ENCODE measurements at places on chromosomes 3 and 15.

DNA sequence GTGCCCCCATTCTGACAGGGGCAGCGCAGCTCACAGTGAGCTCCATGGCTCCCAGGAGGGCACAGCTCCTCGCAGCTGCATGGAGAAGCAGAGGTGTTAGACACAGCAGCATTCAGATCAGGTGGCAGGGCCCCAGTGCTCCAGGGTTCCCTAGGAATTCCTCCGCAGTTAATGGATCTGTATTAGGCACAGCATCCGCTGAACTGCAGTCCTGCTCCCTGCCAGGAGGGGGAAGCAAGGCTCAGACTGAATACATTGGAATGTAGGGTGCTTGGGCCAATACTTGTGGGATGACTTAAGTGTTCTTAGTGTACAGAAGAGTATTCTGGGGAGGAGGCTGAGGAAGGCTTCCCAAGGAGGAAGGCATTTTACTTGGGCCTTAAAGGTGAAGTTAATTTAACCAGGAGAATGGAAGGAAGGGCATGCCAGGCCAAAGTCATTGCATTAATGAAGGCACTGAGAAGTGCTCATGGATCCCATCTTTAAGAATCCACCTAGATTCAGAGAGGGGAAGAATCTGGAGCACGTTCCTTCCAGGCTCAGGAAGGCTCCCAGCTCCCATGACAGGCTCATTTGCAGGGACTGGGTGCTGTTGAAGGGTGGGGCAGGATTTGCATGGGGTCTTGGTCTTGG is 111.6 kb downstream of the RAB11A start:
- no peak for DNase-seq

GRCh38 chr3:177893331-177893730 is 642.9 kb upstream of the KCNMB2 start:
- DNase-seq = no peak

- no peak for DNase-seq
These were observed 54.4 kb downstream of the WWTR1 start for GRCh38 chr3:149603126-149604074.

DNA sequence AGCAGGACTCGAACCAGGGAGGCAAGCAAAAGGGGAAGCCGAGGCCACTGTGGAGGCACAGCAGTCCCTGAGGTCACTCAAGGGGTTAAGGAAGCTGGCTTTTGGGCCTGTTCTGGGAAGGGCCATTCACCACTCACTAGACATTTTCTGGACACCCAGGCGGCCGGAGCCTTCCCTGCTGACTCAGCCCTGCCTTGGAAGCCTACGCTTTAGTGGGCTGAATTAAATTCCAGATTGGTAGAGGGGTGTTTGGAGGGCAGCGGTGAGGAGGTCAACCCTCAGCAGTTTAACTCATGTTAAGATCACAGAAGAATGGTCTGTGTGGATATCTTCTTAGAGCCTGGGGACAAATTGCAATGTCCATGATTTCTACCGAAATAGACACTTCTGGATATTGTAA is 152.8 kb downstream of the GABRG3 start:
- DNase-seq = no peak

DNA sequence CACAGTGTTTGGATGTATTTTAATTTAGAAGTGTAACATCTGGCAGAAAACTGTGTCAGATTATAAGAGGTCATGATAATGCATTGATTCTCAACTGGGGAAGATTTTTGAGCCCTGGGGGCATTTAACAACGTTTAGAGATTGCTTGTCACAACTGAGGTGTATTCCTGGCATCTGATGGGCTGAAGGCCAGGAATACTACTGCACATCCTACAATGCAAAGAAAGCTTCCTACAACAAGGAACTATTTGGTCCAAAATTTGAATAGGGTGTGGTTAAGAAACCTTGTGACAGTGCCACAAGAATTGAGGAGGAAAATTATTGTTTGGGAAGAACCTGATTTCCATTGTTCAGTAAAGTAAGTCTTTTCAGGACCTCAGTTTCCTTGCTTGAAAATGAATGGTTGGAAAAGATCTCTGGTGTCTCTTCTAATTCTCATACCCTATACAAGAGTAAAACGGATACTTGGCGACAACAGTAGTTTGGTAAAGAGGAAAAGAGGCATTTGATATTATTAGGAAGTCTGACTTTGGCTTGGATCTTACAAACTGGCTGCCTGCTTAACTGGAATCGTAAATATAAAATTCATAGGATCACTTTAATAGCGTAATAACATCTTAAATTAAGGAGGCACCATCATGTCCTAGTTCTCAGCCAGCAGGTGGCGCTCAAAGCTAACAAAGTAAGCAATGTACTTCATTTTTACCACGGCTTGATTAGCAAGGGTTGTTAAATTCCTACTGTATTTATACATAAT is 4.3 kb downstream of the DAZL start:
- peak; percentile 59 for DNase-seq

DNA sequence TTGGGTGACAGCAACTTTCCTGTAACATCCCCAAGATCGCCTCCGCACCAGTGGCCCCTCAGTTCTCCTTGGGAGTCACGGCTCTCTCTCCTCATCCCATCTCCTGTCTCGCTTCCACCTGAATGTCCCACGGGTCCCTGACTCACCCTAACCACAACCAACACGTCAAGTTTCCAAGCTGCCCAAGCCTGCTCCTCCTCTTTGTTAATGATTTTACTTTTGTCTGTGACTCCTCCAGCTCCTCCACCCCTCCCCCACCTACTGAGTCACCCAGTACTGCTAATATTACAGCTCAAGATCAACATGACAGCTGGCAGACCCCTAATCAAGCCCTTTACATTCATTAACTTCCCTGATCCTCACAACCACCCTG is 39.3 kb downstream of the BDH1 start:
- DNase-seq = no peak

- no peak for DNase-seq
These were observed 28.5 kb downstream of the EFCAB12 start for GRCh38 chr3:129399895-129400357.

DNA sequence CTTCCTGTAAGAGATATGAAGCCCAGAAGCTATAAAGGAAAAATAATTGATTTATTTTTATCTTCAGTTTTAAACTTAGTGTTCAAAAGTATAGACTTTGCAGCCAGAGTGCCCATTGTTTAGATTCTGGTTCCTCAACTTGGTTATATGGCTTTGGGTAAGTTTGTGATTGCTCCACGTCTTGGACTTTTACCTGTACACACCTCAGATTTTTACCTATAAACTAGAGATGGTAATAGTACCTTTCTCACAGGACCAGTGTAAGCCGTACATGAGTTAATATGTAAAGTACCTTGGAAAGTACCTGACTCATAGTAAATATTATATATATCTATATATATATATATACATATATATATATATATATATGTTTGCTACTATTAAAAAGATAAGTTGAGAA is 283.8 kb downstream of the RAP2B start:
- DNase-seq = no peak

DNA sequence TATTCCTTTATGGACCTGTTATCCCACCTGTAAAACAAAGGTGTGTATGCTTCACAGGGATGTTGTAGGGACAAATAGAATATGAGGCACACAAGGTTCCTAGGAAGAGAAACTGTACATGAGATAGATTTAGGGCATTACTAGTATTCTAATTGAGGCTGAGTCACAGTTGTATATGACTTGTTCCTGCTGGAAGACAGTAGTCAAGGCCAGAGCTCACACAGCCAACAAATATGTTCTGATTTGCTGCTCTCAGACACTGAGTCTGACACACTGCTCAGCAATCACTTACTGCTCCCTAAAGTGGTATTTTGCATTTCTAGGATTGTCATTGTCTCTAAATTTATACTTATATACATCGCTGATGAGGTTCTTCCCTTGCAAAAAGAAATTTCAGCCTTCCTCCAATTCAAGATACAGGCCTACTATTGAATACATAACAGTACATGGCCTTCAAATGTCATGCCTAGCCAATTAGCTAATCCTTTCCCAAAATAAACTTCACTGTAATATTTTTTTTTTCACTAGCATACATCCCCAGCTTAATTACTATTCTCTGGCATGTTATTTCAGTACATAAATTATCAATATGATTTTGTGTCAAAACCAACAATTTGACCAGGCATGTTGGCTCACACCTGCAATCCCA is 69.8 kb downstream of the TIGIT start:
- no peak for DNase-seq

DNA sequence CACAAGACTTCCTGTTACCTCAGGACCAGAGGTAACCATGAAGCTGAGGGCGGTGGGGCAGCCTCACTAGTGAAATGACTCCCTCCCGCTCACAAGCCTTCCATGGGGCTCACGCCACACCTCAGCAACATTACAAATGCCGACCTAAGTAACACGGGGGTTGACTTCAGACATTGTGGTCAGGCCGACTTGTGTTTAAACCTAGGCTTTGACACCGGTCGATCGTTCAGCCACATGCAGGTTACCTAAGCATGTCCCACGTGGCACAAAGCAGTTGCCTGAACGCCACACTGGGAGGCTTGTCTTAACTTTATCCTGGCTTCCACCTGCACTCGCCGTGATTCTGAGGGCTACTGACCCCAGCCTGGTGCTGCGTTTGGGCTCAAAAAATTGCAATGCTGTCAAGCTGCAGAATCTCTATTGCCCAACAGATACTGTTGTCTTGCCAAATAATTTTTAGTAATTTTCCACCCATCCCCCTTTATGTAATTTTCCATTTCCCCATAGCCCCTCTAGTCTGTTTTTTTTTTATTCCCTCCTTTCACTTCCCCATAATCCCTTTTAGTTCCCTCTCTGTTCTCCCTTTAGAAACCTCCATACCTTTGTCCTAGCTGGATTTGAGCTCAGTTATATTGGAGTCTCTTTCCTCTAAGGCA is 158.6 kb upstream of the RGMA start:
- no peak for DNase-seq

GRCh38 chr3:140756240-140757016 is 78.6 kb downstream of the TRIM42 start:
- no peak for DNase-seq

GRCh38 chr15:37130356-37130755 is 30.0 kb upstream of the MEIS2 start:
- no peak for DNase-seq

- no peak for DNase-seq
These were observed 31.8 kb downstream of the P3H2 start for GRCh38 chr3:190088890-190089289.

DNA sequence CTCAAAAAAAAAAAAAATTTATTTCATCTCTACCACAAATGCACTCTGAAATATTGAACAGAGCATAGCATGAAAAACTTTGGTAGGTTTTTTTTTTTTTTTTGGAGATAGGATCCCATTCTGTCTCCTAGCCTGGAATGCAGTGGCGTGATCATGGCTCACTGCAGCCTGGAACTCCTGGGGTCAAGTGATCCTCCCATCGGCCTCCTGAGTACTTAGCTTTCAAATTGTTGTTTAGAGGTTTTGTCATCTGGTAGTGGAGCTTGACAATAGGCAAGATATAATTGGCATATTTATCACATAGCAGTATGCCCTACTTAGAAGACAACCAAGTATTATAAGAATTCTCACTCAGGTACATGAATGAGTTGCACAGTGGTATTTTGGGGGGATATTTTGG is 234.2 kb upstream of the ST8SIA2 start:
- no peak for DNase-seq

- DNase-seq = no peak
These were observed 10.1 kb downstream of the CYP1A2 start for GRCh38 chr15:74758736-74759135.
